ENCODE measurements at places on chromosomes 6 and 20.

DNA sequence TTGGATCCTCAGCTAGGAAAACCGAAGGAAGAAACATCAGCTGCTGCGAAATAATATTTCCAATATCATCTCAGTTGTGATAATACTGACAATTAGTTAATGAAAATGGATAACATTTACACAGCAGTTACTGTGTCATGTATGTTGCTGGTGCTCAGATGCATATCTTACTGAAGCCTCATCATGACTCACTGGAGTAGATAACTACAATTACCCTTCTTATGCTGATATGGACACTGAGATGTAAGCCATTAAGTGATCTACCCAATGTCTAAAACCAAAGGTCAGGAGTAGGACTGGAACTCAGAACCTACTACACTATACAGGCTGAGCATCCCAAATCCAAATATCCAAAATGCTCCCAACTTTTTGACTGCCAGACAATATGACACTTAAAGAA is 54.7 kb upstream of the LYRM2 start:
- no peak for DNase-seq

DNA sequence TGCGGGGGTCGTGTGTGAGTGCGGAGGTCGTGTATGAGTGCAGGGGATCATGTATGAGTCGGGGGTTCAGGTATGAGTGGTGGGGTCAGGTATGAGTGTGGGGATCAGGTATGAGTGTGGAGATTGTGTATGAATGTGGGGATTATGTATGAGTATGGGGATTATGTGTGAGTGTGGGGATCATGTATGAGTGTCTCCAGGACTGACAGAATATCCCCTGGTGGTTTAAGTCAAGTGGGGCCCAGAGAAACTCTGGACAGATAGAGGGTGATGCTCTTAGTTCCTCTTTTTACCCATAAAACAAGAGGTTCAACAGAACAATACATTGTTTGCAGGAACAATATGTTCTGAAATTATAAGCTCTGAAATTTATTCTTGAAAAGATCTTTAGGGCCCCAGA is 131.9 kb downstream of the UST start:
- DNase-seq = no peak

GRCh38 chr6:18034798-18035202 is 47.4 kb upstream of the KIF13A start:
- no peak for DNase-seq

DNA sequence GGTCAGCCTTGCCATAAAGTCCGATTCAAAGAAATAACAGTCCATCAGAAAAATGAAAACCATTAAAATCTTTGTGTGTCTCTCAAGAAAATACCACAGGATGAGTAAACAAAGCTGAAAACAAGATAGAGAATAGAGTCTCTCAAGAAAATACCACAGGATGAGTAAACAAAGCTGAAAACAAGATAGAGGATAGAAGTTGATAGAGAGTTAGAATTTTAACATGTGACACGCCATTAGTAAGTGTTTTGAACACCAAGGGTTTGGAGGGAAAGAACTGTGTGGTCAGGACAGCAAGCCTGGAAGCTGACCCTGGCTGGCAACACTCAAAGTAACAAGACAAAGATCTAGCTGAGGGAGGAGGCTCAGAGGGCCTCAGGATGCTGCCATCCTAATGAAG is 43.9 kb upstream of the PRND start:
- no peak for DNase-seq

DNA sequence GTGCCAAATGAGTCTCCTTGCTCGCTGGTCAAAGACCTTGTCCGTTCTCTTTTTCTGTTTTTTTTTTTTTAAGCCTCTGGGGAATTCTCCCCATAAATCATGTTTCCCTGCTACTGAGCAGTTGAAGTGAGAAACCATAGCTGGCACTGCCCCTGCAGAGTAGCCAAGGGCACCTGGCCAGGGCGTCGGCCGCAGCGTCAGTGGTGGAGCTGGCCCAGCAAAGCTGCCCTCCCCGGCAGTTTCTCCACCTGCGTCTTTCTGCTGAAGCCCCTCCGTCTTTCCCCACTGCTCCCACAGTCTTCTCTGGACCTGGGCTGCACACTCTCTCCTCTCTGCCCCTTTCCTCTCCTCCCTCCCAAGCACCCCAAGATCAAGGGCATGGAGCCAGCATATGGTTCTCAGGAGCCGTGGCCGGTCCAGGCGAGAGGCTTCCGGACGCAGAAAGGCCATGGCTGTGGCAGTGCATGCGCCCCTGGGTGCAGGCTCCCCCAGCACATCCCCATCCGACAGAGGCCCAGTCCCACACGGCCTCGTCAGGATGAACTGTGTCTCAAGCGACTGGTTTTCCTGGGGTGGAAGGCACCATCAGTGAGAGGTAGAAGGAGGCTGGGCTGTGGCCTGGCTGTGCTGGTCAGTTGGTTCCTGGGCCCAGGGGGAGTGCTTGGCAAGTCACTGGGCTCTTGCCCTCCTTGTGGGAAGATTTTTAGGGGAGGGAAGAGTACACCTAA is 218.1 kb downstream of the ERMARD start:
- DNase-seq = no peak

DNA sequence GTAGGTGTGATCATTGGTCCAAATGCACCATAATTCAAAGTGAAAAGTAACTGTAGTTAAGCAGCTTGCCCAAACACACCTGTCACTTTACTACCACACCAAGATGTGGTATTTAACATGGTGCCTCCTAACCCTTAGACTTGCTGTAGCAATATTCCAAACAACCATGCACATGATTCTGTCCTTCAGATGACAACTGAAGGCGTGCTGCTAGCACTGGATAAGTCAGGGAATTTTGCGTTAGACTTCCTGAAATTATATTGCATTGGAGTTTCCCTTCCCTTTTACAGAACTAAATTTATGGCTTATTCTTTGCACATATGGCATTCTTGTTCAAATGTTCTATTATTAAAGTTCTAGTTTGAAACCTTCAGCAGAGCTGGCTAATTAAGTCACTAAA is 106.2 kb downstream of the ARHGAP18 start:
- no peak for DNase-seq

- peak; percentile 77 for DNase-seq
Observed at GRCh38 chr20:63628246-63628975, 1.5 kb upstream of the GMEB2 start.

- no peak for DNase-seq
Observed at GRCh38 chr6:74369556-74369993, 673.6 kb downstream of the CD109 start.

DNA sequence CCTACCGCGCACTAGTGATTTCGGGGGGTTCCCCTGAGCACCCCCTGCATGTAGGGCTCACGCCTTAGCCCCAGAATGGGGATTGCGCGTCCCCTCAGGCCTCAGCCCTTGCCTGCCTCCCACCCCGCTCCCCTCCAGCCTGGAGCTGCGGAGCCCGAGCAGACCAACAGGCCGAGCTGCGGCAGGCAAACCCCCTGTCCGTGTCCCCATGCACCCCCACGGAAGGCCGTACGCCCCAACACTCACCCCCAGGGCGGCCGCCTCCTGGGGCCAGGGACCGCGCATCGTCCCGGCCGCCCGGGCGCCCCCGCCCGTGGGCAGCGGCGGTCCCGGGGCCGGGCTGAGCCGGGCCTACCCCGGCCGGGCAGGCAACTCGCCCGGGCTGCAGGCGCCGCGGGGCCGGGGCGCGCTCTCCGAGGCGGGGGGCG is 1.2 kb upstream of the KCNB1 start:
- DNase-seq = no peak

DNA sequence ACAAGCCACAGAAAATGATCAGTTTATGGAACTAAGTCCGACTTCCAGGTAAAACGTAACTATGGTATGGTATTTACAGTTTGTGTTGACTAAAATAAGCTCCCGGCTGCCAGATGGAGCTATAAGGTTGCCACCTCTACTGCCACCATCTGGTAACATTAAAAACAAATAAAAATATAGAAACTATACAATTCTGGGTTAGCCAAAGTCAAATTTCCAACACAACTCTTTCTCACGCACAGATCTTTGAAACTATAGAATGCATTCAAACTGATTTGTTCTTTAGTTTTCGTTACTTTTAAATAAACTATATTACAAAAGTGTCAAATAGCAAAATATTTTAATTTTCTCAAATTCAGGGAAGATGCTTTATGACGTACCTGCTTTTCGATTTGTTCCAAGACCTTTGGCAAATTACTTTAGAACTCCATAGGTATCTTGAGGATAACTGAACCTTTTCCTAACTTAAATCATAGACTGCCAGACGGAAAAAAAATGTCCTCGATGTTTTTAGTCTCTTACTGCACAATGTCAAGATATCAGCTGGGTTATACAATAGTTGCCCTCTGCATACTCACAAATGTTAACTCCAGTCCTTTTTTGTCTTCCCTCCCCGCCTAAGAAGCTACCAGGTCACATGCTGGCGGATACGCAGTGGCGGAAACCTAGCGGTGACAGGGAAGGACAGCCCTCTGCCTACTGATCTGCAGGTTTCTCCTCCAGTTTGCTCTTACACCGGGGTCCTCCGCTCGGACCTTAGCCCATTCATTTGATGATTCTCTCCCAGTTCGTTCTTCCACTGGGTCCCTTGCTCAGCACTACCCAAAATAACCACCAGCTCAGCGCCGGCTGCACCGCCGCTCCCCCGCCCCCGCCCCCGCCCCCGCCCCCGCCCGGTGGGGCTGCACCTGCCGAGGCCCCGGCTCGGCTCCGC is 888 bp downstream of the SLC17A5 start:
- DNase-seq = peak; percentile 74

All from stimulated activated naive CD8-positive, alpha-beta T cell treated with anti-CD3 and anti-CD28 coated beads, Interleukin-15, amount 100 ng/mL, for 72 hours (primary cell).